ENCODE measurements at places on chromosomes 11 and 22. TPM values are rescaled to one million over a fixed set of nuclear protein-coding genes. Genes with fewer than 3 reads are reported as not detected.

DNA sequence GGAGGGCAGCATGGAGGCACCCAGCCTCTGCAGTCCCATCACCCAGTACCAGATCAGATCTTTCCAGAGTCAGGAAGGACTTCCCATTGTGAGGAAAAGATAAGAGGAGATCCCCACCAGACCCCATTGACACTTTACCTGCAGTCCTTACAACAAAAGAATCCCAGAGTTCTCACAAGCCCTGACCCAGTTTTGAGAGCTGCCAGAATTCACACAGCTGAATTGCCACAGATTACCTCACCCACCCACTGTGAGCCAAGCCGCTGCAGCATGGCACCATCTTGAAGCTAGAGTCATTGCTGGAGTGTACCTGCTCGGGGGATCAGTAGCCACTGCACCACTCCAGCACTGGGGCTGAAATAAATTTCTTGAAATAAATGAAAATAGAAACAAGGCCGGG lies 91.8 kb upstream of the UBASH3B start:
- no peak for DNase-seq

DNA sequence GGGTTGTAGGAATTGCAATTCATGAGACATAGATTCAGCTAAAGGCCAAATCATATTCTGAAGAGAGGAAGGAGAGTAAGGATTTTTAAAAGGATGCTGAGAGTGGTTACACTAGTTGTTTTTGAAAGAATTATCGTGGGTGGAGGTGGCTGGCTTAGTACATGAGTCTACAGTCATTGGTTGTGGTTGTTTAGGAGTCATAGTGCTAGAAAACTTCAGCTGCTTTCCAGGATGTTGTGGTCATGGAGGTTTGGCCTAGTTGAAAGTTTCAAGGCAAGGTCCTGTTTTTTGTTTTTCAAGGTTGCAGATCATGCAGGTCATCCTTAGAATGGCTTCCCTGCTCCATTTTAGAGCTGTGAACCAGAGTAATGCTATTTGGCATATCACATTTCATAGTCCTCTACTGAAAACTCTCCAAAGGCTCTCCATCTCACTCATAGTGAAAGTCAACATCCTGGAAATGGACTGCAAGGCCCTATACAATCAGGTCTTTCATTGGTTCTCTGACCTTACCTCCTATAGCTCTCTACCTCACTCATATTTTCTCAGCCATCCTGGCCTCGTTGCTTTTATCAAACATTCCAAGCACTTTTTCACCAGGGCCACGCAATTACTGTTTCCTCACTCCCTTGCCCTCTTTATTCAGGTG lies 26.1 kb upstream of the ZBTB44 start:
- no peak for DNase-seq

GRCh38 chr11:76588455-76589325 lies 81.9 kb downstream of the LRRC32 start:
- no peak for DNase-seq

DNA sequence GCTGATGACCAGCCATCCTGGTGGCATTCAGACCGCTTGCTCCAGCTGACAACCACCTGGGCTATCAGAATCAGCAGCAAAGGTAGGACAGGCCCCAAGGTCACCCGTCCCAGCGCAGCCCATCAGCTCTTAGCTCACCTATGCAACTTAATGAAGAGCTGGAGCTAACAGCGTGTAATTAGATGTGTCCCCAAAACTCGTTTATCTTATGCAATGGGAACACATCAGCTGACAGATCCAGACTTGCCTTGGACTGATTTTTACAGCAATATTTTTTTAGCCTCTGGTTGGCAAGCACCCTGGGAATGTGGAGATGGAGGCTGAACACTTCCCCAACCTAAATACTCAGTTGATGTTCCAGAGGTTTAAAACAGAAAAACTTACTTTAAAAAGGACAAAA lies 76.0 kb downstream of the PACSIN2 start:
- DNase-seq: no peak

DNA sequence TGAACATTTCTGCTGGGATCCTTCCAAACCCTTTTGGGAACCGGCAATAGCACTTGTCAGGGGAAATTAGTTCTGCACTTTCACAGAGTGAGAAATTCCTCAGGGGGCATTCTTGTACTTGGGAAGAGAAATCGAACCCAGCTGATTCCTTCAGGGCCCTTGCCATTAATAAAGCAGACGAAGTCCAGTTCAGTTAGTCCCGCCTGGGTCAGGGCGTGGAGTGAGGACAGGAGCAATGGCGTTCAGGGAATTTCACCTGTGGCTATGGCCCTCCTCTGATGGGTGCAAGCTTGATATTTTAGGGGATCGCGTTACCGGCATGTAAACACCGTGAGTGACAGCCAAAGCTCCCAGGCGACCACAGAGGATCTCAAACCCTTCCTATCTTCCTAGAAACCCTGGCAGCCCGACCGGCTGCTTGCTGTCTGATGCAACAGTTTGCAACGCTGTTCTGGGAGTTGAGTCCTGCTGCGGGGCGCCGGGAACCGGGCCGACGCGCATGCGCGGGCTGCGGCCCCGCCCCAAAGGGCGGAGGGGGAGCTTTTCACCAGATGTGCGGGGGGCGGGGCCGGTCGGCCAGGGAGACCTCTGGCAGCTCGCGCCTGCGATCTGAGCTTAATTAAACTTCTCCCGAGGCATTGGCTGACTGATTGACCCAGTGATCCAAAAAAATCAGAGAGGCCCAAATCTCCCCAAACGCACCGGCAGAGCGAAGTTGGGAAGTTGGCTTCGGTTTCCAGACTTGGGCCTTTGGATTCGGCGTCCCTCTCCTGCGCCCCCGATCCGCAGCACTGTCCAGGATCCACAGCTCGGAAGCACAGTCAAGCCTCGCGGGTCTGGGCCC lies 34.3 kb upstream of the CREB3L1 start:
- DNase-seq: peak; percentile 95

GRCh38 chr11:60993615-60994014 lies 22.1 kb downstream of the CD6 start:
- DNase-seq: no peak

DNA sequence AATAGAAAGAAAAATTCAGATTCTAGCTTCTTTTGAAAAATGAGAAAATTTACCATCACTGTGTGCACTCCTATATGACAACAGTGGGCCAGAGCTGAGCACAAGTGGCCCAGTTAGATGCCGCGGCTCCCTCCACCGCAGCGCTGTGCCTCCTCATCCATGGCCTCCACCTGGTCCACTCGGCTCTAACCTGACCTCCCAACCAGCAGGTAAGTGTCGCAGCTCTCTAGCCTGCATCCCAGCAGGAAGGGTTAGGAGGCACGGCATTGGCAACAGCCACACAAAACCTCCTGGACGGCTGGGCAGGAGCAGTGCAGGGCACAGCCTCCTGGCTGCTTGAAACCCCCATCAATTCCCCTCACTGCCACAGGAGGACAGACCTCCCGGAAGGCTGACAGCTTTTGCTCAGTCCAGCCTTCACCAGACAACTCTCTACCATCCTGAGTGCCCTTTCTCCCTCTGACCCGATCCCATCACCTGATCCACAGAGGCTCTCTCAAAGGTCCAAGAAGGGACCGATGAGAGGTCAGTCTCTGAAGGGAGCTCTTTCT lies 76.1 kb downstream of the RPL27A start:
- DNase-seq: no peak

GRCh38 chr11:16133867-16134266 lies 222.5 kb downstream of the SOX6 start:
- DNase-seq: no peak

DNA sequence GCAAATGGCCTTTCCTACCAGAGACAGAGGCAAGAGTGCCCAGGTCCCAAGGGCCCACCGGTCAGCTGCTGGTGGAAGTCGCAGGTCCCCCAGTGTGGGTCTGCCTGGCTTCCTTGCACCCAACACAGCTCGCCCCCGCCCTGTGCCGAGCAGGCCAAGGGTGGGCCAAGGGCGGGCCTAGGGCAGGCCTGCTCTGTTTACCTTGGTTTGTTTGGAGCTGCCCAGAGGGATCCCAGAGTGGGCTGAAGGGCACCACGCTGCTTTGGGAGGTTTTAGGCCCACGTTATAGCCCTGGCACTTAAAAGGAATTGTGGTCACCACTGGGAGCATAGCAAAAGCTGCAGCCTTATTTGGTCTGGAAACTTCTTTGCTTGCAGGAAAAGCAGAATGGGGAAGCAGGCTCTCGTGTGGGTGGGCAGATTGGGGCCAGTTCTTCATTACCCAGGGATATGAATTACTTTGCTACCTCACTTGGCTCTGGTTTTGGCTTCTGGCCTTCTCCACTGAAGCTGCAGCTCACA lies 38.0 kb downstream of the MRGPRD start:
- DNase-seq: no peak

DNA sequence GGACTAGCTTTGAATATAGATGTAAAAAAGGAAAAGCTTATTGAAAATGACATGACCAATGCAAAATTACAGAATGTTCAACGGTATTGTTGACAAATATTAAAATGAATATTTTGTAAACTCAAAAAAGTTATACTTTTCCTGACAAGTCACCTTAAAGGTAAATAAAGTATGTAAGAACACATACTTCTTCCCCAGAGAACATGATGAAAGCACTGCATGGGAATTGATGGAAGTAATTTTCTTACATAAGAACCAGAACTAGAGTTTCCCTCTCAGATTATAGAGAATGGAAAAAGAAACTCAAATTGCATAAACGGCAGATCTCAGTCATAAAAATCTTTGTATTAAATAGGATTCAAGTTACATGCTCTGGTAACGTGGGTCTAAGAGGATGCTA lies at the start of gene OR4P4:
Gene OR4P4 (plus strand): TSS at position 301 of the 400 bp plus-strand sequence.
- DNase-seq: no peak

Gene CBLIF
- polyA plus RNA-seq: not detected

Measured in ovary (tissue), 10 donors.